CD4-positive, alpha-beta T cell treated with Interleukin-4 for 4 hours (primary cell): ENCODE measurements at places on chromosomes 1 and 21.

DNA sequence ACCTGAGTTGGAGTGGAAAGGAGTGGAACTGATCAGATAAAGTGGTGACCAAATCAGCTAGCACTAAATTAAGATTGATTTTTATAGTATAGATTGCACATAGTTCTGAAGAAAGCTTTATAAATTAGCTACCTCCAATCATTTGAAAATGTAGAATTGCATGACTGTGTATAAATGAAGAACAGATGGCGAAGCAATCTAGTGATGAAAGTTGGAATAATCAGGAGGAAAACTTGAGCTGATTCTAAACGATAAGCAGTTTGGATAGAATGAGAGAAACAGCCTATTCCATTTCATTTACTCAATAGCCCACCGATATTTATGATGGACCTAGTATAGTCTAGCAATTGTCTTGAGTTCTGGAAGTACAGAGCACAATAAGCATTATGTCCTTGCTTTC, 661.5 kb downstream of the PLA2G4A start:
- no peak for DNase-seq

- DNase-seq, result no peak
These were observed 32.8 kb downstream of the ELK4 start for GRCh38 chr1:205598841-205599668.

GRCh38 chr1:177185209-177185608, 14.5 kb downstream of the BRINP2 start:
- no peak for DNase-seq

- DNase-seq, result peak; percentile 57
These were observed 9.2 kb downstream of the RPS6KA1 start for GRCh38 chr1:26538480-26539412.

- no peak for DNase-seq
These were observed 116.6 kb upstream of the PROX1 start for GRCh38 chr1:213871179-213871578.

DNA sequence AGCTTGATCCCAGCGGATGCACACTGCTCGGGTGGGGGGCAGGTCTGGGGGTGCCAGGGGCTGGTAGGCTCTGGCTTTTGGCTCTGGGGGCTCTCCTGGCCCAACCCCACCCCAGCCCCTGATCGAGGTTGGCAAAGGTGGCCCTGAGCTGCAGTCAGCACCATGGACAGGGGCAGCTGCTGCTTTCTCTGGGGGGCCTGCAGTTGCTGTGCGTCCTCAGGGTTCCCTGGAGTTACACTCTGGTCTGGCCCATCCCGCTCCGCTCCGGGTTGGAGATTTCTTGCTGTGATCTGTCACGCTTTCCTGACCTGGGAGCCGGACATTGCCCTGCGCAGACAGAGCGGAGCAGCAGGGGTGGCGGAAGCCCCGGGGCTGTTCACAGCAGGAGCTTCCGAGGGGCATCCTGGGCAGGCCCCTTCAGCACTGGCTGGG, 8.0 kb upstream of the PLCH2 start:
- no peak for DNase-seq

DNA sequence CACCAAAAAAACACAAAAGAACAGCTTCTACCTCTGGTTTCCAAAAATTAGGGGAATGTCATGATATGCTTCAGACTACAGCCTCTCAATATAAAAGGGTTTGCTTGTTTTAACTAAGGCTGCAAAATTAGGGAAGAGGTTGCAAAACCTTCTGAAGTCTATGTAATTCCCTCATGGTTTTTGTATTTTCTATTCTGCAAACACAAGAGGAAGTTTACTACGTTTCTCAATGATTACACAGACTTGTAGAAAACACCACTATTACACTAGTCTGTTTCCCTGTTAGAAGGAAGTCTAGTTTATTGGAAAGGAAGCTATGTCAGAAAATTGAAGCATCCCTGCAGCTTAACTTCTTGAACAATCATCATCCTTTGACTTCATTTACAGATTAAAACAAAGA, 229.7 kb upstream of the FMN2 start:
- no peak for DNase-seq

DNA sequence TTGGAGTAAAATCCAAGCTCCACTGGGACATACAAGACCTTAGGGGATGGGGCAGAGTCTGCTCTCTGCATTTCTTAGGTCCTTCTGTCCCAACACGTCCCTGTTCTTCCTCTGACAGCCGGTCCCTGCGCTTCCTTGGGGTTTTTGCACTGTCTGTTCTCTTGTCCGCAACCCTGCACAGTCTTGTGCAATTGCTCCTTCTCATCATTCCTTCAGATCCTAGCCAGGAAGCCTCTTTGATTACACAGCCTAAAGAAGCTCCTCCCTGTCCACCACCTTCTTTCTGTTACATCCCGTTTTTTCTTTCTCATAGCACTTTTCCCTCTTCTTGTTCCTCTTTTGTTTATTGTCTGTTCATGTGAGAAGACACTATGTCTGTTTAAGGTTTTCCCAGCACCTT, 19.9 kb downstream of the ACOT11 start:
- DNase-seq, result no peak

DNA sequence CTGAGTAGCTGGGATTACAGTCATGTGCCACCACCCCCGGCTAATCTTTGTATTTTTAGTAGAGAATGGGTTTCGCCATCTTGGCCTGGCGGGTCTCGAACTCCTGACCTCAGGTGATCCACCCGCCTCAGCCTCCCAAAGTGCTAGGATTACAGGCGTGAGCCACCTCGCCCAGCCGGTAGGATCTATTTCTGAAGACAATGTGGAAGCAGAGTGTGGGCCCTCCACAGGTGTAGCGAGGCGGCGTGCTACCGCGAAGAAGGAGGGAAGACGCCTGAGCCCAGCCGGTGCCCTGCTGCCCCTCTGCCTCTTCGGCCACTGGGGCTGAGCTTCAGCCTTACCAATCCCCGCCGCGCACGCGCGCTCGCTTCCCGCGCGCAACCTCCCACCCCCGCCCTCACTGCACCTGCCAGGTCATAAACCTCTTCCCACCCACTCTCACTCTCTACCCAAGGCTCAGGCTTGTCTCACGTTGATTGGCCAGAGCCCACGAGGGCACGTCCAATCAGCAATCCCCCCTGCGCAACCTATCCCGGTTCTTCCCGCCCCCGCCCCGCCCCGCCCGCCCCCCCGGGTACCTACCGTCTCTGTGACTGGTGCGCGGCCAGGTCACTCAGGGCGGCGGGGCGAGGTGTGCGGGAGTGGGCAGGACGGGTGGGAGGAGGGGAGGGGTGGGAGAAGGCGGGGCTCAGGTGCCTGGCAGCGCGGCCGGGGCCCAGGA, 409 bp upstream of the HOOK1 start:
- DNase-seq, result peak; percentile 96

GRCh38 chr1:14390816-14391215, 207.7 kb upstream of the KAZN start:
- no peak for DNase-seq

DNA sequence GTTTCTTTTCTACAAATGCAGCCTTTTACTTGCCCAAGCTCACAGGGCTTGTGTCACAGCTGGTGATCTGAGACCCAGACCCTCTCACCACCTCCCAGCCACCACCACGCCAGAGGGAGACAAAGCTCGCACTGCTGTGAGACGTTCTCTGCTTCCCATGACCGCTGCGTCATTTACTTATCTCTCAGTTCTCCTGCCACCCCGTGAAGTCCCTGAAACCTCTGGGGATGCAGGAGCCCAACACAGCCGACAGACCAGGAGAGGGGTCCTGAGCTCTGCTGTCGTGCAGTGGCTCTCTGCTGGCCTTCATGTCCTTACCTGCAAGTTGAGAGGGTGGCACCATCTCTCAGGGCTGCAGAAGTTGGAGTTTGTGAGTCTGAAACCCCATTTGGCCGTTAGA, 77.7 kb downstream of the SLC16A1 start:
- DNase-seq, result no peak

DNA sequence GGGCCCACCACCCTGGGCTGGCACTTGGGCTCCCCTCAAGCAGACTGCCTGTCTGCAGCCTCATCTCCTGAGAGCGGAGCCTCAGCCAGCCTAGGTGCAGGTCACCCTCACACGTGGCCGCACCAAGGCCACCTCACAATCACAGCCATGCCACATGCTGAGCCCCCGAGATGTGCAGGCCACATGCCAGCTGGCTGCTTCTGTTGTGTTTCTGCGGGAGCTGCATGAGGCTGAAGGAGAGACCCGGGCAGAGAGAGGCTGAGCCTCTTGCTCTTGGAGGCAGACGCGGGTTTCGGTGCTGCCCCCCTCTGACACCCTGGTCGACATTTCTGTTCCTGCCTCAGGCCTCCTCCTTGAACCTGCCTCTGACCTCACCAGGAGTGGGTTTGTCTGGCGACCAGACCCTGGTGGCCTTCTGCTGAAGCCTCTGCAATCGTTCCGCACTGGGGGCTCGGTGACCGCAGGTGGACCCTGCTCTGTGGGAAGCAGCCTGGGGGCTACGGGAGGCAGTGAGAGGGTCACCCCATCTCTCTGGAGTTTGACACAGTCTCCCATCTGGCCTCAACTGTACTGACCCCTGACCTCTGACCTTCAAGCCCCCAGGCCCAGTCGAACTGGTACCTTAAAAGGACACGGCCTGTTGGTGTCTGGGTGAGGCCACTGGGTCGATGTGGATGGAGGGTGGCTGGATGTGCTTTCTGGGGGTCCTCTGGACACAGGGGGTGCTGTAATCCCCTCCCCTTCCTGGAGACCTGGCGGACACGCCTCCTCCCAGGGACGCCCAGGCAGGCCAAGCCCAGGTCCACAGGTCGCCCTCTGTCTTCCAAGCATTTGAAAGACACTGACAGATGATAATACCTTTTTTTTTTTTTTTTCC, 13.0 kb upstream of the C1orf174 start:
- DNase-seq, result no peak

DNA sequence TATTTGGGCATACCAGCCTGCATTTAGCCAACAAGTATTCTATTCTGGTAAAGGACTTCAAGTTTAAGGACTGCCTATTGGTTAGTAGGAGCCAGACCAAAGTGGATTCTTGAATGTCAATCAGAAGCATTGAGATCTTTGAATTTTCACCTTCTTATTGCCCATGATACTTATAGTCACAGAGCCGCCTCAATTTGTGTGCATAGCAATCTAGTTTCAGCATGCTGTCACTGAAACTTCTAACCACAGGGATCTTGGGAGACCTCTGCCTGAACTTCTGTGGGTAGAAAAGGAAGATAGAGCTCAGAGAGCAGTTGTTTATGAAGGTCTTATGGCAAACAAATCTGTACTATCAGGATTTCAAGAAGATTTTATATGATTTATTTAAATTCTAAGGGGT, 501.4 kb upstream of the USP24 start:
- no peak for DNase-seq

- no peak for DNase-seq
These were observed 19.3 kb downstream of the OSBPL9 start for GRCh38 chr1:51636191-51636590.

GRCh38 chr1:3777647-3778589, 5.4 kb downstream of the SMIM1 start:
- DNase-seq, result no peak

GRCh38 chr1:6260961-6261614, at the start of gene GPR153:
Gene GPR153 (minus strand): TSS chr1:6261098. CDS start chr1:6254905, 6,193 bp downstream.
- DNase-seq, result peak; percentile 4

DNA sequence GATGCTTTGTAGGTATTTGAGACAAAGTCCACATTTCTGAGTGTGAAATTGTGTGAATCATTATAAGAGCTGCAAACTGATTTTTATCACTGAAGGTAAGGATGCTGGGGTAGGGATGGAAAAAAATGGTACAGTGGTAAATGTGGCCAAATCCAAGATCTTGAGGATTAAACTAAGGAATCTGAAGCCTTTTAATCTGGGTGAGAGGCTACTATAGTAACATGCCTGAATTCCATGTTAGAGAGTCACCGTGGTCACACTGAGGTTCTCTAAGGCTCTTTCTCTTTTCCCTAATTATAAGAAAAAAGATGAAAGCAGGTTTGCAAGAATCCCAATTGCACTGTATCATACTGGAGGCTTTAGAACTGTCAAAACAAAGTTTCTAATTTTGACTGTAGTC, 17.6 kb downstream of the PTGER3 start:
- DNase-seq, result no peak

GRCh38 chr1:163912170-163912884, 590.6 kb downstream of the NUF2 start:
- DNase-seq, result no peak

- no peak for DNase-seq
These were observed at the start of gene CADM3 for GRCh38 chr1:159171254-159171687. Gene CADM3 (plus strand): TSS chr1:159171615. CDS start chr1:159171766, 151 bp downstream.

DNA sequence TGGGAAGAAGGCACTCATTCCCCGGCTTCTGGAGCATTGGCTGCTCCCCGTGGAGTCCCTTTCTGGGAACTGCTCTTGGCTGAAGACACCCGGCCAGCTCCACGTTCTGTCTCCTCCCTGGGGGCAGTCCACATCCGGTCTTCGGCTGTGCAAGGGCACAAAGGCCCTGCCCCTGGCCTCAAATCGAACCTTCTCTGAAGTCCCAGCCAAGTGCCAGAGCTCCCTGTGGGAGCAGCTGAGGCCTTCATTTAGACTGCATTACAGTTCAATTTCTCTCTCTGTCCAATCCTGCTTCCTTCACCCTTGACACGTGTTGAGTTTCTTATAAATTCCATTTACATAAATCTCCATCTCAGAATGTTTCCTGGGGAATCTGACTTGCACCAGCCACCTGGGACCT, 132.9 kb upstream of the POU3F1 start:
- no peak for DNase-seq

DNA sequence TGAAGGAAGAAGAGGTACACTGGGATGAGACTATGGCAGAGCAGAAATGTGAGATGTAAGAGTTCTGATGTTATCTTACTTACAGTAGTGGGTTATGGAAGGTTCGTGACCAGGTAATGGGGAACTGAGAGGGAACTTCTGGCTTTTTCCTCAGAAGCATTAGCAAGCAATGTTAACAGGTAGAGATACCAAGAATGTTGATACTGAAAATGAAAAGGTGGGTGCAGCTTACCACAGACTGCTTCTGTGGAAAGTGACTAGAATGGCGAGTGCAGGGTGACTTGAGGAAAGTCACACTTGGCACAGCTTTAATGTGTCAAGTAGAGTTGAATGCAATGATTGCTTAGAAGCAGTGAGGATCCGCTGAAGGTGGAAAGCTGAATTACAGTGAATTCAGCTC, 70.8 kb downstream of the PLA2G4A start:
- no peak for DNase-seq

GRCh38 chr1:218464871-218465270, 119.7 kb downstream of the TGFB2 start:
- DNase-seq, result no peak

DNA sequence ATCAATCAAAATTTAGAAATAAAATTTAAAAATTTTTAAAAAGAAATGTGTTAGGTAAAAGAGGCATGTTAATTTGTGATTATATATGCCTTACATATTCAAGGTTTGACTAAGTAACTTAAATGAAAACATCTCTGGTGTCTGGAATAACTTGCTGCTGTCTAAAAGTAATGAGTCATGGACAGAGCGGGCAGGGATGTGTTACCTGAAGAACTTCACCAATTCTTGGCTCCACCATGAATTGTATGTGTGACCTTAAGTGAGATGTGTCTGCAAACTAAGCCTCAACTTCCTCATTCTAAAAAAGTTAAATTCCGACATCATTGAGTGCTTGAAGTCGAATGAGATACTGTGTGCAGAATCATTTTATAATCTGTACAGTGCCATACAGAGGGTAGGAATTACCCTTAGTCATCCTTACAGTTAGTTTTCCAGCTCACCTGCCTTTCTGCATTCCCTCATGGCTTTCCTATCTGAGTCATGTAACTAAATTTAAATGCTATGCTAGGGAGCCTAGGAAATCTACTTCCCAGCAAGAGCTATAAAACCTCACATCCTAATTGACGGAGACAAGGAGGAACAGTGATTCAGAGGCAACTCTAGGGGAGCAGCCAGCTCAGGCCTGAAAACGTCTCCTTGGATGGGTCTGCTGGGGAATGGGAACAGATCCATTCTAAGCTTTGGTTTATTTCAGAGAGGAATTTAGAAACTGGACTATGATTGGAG, 100.7 kb upstream of the TSPAN2 start:
- DNase-seq, result no peak
